ENCODE measurements at places on chromosomes 12 and 14.

GRCh38 chr12:32995623-32996022 is 99.0 kb upstream of the PKP2 start:
- no peak for DNase-seq

DNA sequence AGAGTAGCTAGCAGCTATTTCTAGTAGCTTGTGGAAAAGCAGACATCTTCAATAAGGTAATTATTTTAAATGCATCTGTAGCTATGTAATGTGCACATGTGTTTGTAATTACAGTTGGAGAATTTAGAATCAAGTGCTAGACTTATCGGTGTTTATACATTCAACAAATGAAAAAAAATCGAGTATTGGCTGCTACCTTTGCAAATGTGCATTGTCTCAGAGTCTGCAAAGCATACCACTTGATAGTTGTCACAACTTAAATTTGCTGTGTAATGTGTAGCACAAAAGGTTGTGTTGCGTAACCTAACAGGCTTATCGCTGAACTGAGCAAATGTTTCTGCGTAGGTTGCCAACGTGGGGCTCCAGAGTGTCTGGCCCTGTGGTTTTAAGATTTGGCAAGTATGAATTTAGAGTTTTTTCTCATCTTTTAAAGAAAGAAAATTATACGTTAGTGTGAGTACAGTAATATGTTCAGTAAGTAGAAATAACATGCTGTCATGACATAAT is 44.3 kb downstream of the TMTC2 start:
- DNase-seq: peak; percentile 93

DNA sequence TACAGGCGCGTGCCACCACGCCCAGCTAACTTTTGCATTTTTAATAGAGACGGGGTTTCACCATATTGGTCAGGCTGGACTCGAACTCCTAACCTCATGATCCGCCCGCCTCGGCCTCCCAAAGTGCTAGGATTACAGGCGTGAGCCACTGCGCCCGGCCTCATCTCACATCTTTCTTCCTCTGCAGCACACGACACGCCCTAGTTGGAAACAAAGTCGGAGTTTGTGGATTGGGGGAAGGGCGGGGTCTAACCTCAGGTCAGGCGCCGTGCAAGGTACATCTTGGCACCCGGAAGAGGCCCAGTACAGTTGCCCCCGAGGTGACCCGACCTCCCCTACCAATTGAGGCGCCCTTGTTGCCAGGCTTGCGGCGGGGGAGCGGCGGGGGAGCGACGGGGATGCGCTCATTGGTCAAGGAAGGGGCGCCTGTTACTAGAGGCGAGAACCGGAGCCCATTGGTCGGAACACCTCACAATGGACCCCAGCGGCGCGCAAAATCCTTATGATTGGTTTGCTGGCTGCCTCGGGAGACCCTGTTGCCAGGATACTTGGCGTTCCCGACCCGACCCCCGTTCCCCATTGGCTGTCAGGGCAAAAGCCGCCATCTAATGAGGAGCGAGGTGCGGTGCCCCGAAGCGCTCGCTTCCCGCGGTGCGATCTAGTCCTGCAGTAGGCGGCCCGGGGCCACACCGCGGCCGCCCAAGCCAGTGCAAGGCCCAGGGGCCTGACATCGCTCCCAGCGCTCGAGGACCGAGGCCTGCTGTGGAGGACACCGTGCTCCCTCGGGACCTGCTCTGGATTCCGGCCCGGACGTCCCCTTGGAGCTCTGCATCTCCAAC is at the start of gene REC8:
REC8 (plus strand) TSS at position 659 of the 839 bp plus-strand sequence. CDS start 473 bp downstream, outside the sequence.
- no peak for DNase-seq

GRCh38 chr12:50043308-50043707 is 14.1 kb upstream of the ASIC1 start:
- DNase-seq: no peak

GRCh38 chr12:29032446-29032845 is 116.6 kb upstream of the FAR2 start:
- no peak for DNase-seq
